Stimulated activated CD4-positive, alpha-beta T cell treated with anti-CD3 and anti-CD28 coated beads, Interleukin-1b, Interleukin-23, amount 100 ng/mL, for 1 hour (primary cell): ENCODE measurements at places on chromosomes 3 and 15.

GRCh38 chr3:126952983-126953660 lies 29.8 kb upstream of the PLXNA1 start:
- no peak for DNase-seq

GRCh38 chr15:78564743-78565096 lies 600 bp upstream of the CHRNA5 start:
- DNase-seq = no peak

DNA sequence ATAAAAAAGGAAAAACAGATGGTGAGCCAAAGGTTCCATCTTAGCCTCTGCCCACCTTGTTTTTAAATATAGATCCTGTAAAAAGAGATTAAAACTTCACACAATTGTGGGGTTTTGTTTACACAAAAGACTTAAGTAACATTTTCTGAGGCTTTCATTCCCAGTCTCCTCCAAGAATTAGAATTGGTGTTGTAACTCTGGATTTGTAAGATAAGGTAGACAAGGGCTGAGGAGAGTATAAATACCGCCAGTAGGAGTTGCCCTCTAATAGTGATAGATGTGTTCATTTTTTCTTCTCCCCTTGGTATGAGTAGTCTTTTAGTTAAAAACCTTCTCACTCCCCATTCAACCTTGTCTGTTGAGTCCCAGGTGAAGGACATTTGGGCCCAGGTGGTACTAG lies 8.5 kb downstream of the MINDY2 start:
- DNase-seq = no peak

DNA sequence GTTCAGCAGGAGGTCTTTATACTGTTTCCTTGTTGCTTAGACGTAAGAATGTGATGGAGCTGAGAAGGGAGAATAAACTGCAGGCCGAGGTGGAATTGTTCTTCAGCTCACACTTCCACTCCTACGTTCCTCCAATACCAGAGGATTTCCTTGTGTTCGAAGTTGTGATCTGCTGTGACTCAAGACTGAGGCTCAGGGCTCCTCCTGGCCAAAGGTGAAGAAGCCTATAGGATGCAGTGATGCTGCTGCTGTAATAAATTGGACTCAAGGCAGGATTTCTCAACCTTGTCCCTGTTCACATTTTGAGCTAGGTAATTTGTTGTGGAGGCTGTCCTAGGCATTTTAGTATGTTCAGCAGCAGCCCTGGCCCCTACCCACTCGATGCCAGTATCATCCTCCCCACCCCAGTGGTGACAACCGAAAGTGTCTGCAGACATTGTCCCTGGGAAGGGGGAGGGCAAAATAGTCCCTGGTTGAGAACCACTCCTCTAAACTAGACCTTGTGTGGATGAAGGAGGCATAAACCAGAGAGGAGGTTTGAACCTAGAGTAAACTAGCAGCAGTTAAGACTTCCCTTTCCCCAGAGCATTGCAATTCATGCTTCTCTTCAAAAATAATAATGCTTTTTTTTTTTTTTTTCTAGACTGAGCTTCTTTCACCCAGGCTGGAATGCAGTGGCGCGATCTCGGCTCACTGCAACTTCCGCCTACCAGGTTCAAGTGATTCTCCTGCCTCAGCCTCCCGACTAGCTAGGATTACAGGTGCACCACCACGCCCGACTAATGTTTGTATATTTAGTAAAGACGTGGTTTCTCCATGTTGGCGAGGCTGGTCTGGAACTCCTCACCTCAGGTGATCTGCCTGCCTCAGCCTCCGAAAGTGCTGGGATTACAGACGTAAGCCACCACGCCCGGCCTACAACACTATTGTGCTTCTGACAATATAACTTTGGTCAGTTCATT lies 11.1 kb downstream of the RAP2B start:
- DNase-seq = no peak

- no peak for DNase-seq
Observed at GRCh38 chr15:62244762-62245161, 79.7 kb upstream of the C2CD4B start.

- no peak for DNase-seq
Observed at GRCh38 chr15:48721061-48721810, 75.7 kb upstream of the FBN1 start.

GRCh38 chr3:37054370-37054769 lies 61.1 kb downstream of the MLH1 start:
- no peak for DNase-seq

GRCh38 chr3:181952221-181952620 lies 240.5 kb downstream of the SOX2 start:
- DNase-seq = no peak

GRCh38 chr3:138544546-138544945 lies 49.5 kb downstream of the CEP70 start:
- DNase-seq = no peak

DNA sequence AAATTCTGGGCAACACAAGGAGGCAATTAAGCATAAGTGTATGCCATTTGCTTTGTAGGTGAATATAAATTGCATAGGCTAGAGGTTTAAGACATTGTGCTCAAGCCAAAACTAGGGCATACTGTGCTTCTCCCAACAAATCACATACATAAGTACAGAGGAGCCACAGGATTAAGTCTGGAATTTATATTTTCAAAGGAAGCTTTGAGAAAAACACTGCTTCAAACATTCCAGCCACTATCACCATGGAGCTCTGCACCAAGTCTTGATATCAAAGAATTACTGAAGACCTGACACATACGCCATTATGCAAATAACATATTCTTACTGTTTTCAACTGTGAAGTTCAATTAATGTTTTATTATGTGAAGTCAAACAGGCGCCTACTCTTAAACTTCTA lies 119.4 kb upstream of the NPHP3 start:
- DNase-seq = no peak

DNA sequence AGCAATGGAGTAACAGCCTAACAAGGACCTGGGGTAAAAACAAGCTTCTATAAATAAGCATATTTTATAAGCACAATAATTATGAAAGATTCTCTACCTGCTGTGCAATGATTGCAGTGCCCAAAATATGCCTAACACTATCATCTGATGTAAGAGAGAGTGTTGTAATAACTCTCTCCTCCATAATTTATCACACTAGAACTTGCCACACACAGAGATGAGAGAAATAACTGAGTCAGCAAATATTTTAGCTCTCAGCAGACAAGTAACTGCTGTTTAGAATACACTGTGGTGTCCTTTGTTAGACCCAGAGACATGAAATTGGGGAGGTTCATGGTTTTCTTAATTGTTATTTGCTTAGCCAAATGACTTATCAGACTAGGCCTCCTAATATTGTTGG lies 105.3 kb upstream of the ACP3 start:
- no peak for DNase-seq

DNA sequence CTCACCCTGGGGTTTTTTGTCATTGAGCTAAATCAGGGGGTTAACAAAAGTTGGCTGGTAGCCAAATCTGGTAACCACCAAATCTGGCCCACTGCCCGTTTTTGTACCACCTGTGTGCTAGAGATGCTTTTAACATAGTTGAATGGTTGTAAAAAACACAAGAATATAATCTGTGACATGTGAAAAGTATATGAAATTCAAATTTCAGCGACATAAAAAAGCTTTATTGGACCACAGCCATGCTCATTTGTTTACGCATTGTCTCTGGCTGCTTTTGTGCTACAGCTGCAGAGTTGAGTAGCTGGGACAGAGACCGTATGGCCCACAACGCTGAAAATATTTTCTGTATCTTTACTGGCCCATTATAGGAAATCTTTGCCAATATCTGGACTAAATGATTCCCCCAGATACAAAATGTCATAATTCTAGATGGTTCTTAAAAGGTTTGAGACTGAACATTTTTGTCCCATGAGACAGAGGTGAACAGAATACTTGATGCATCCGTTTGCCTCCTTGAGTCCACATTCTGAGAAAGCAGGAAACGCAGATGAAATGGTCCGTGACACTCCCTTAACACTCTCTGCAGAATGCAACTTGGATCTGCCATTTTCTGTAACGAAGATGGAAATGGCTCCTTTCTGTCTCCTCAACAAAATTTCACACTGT lies 120.9 kb upstream of the PDZRN3 start:
- no peak for DNase-seq

GRCh38 chr3:165553371-165553770 lies 283.9 kb downstream of the BCHE start:
- no peak for DNase-seq

- DNase-seq = no peak
Observed at GRCh38 chr3:72307438-72308115, 522.6 kb upstream of the PROK2 start.

- no peak for DNase-seq
Observed at GRCh38 chr15:34620814-34621213, 37.4 kb upstream of the GOLGA8B start.

- DNase-seq = no peak
Observed at GRCh38 chr3:46283881-46284450, 41.7 kb downstream of the CCR3 start.

GRCh38 chr15:58734859-58735258 lies 14.6 kb downstream of the ADAM10 start:
- DNase-seq = no peak

DNA sequence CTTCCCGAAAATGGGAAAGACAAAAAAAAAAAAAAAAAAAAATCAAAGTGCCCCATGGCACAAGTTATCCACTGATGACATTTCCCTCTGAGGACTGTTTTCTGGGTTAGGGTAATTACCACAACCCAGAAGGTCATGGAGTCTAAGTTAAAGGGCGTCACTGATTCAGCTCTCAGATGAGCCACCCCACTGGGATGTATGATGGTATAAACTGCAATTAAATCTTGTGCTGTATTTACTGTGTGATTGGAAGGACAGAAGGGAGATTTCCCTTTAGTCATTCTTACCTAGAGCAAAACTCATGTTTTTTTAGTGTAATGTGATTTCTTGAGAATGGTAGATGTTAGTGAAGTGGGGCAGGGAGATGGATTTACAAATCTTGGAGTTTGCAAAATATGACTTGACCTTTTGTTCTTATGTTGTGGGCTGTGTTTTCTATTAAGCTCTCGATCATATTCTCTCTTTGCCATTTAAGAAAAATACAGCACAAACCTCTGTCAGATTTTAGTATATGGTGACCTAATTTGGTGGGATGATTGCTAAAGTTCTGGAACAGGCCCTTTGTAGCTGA lies 244.2 kb downstream of the PTPRG start:
- no peak for DNase-seq

DNA sequence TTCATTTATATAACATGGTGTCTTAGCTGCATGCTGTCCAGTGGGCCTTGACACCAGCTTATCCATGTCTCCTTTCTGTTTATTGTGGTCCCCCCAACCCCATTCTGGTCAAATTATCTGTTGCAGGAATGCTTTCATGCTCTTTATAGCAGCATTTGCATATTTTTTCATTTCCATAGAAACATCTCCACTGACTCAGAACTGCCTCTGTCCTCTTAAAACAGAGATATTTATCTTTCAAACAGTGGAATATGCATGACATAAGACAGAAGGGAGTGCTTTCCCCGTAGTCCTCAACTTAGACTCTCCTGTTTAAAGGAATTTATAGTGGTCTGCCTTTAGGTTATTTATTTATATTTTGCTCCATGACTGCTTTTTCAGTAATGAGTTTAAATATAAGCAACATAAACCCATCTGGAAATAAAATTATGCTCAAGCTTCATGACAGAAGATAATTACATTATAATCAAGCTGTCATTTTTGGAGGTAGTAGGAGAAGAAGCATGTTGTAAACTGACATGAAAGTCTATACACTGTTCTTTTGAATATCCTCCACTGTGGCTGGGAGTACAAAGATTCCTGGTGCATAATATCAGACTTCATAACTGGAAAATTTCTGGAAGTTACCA lies 179.5 kb upstream of the CD96 start:
- DNase-seq = no peak

GRCh38 chr3:57746156-57747010 lies 9.7 kb upstream of the SLMAP start:
- DNase-seq = no peak

GRCh38 chr3:43785551-43785950 lies 94.8 kb downstream of the ABHD5 start:
- DNase-seq = no peak

GRCh38 chr3:75180235-75180944 lies 483.7 kb upstream of the FRG2C start:
- no peak for DNase-seq

GRCh38 chr3:106256249-106256957 lies 387.6 kb upstream of the CBLB start:
- no peak for DNase-seq

DNA sequence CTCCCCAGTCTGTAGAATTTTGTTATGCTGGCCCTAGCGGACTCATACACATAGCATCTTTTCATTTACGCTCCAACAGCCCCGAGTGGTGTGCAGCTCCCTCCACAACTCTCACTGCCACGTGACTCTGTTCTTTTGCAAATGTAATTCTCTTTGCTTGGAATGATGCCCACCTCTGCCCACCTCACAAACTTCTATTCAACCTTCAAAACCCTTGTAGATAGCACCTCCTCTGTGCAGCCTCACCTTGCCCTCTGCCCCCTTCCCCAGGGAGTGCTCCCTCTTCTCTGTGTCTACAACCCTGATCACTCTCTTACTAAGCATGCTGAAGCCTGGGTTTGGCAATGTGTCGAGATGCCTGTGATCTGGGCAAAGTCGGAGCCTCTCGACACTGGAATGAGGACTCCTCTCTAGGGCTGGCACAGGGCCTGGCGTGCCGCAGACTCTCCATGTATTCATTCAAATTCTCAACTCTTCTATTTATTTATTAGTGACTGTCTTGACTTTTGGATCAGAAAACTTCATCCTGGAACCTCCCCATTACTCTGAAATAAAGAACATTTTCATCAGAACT lies 73.5 kb downstream of the MGLL start:
- no peak for DNase-seq

GRCh38 chr3:63324621-63325020 lies 46.5 kb downstream of the SYNPR start:
- no peak for DNase-seq

DNA sequence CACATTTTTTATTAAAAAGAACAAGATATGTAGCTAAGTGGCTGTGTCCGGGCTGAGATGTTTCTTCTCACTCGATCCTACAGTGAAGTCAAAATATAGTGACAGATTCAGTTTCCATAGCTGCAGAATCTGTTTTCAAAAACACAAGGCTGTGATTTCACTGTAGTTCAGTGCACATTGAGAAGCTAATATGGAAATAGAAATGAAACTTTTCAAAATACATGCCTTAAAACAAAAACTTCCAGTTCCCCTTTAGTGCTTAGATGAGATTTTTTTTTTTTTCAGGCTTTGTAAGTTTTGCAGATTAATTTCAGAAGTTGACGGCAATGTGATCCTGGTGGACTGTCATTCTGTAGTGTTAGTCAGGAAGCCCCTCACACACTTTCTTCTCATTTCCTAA lies 23.8 kb upstream of the TRAK1 start:
- no peak for DNase-seq

GRCh38 chr15:88574655-88575054 lies 28.2 kb upstream of the DET1 start:
- DNase-seq = no peak

DNA sequence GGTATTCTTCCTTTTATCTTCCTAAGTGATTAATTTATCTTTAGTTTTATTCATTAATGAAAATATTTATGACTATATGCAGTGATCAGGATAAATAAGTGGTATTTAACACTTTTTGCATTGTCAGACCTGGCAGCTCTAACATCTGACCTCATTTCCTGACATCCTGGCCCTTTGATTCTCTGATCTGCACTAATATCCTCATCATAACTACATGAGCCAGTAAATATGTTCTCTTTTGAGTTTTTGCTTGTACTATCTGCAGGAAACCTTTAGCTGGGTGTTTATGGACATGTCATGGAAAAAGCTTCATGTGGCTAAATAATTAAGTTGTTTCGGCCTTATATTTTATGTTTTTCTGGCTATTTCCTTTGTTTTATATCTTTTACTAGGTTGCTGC lies 10.5 kb downstream of the NKTR start:
- DNase-seq = no peak
